ENCODE measurements at places on chromosomes 16 and 17.

DNA sequence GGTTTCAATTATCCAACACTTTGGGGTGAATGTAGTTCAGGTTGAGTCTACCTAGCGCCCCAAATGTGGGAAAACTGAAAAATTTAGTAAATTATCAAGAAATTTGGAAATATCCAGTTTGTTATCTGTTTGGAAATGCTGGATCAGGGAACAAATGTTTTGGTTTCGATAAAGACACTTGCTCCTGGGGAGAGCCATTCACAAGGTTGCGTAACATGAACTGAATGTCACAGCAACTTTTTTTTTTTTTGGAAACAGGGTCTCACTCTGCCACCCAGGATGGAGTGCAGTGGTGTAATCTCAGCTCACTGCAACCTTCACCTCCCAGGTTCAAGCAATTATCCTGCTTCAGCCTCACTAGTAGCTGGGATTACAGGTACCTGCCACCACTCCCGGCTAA lies 286.4 kb downstream of the GRIN2A start:
- DNase-seq = no peak

DNA sequence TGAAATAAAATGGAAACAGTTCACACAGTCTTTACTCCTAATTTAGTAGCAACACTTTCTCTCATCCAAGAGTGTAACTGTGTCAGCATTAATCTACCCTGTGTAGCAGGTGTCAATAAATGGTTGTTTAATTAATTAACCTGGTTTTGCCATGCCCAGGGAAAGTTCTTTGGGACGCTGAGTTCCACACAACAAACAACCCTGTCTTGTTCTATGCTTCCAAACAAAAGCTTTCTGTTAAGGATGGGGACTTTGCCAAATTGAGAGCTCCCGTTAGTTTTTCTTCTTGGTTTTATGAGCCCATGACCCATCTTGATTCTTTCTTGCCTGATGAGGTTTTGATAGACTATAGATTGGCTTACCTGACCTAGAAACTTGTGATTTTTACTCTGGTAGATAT lies 530.1 kb downstream of the KCNJ2 start:
- no peak for DNase-seq

- DNase-seq = no peak
These were observed 4.5 kb downstream of the CRYBA1 start for GRCh38 chr17:29251184-29251583.

DNA sequence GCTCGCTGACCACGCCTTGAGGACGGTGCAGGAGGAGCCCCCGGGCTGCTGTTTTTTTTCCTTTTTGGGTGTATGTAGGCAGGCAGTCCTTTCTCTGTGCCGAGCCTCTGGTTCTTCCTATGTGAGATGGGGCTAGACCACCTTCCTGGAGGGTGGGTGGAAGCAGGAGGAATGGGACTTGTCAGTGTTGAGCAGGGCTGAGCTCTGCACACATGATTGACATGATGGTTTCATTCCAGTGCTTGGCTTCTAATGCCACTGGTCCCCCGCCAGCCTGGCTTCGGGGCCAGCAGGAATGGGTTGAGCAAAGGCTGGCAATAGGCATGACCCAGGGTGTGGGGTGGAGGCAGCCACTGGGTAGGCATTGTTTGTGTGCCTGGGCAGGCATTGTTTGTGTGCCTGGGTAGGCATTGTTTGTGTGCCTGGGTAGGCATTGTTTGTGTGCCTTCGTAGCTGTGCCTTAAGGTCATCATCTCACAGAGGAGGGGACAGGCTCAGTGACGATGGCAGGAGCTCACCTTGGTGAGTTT lies 14.2 kb upstream of the ADCY7 start:
- no peak for DNase-seq

DNA sequence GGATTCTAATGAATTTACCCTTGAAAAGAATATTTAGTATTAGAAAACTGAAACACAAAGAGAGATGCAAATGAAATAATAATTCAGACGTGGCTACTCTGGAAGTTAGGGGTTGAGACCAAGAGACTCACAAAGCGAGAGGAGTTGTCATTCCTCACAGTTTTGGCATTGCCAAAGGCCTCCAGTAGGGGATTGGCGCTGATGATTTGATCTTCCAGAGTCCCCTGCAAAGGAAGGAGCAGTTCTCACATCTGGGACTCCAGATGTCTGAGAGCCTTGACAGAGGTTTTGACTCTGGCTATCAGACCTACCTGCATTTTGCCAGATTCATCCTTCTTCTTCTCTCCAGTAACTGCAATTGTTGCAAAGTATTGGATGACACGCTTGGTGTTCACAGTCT lies 6.6 kb downstream of the MYH8 start:
- DNase-seq = no peak

GRCh38 chr17:30958187-30958586 lies 12.7 kb upstream of the RNF135 start:
- DNase-seq = no peak

GRCh38 chr16:87458424-87458915 lies 34.4 kb downstream of the ZCCHC14 start:
- no peak for DNase-seq

DNA sequence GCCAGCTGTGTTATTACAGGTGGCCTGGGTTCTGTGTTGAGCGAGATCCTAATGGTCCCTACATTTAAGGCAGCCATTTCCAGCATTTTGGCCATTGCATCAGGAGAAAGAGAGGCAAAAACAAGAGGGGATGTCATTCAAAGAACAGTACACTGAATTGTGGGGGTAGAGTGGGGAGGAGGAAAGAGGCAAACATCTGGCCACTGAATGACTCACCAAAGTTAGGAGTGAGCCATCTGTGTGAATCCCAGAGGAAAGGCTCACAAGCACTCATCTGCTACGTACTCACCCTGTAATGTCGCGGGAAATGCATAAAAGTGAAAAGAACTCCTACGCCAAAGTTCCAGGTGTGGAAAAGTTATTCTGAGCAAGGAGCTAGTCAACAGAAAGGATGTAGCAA lies 16.7 kb downstream of the KRABD2 start:
- peak; percentile 39 for DNase-seq

GRCh38 chr17:38717139-38717745 lies 12.2 kb downstream of the MLLT6 start:
- DNase-seq = no peak

GRCh38 chr16:87658564-87659225 lies 56.4 kb downstream of the JPH3 start:
- DNase-seq = peak; percentile 64

GRCh38 chr17:7014995-7015958 lies 2.9 kb downstream of the RNASEK start:
- DNase-seq = no peak

DNA sequence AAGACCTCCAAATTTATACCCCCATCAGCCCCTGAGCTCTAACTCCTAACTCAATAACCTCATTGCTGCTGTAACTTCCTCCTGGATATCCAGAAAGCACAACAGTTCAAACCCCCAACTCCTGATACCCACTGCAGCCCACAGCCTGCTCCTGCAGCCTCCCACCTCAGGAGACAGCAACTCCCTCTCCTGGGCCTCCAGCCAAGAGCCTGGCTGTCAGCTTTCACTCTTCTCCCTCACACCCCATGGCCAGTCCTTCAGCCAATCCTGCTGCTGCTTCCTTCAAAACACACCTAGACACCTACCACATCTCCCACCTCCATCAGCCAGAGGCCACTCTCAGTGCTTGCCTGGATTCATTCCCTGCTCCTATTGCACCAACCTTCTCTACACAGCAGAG lies 5.4 kb downstream of the GINS2 start:
- no peak for DNase-seq

DNA sequence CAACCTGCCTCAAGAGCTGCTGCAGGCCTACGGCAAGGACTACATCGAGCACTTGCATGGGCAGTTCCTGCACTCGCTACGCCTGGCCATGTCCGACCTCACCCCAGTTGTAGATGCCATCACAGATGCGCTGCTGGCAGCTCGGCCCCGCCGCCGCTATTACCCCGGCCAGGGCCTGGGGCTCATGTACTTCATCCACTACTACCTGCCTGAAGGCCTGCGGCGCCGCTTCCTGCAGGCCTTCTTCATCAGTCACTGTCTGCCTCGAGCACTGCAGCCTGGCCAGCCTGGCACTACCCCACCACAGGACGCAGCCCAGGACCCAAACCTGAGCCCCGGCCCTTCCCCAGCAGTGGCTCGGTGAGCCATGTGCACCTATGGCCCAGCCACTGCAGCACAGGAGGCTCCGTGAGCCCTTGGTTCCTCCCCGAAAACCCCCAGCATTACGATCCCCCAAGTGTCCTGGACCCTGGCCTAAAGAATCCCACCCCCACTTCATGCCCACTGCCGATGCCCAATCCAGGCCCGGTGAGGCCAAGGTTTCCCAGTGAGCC lies 5.8 kb downstream of the HSD11B2 start:
- DNase-seq = no peak

DNA sequence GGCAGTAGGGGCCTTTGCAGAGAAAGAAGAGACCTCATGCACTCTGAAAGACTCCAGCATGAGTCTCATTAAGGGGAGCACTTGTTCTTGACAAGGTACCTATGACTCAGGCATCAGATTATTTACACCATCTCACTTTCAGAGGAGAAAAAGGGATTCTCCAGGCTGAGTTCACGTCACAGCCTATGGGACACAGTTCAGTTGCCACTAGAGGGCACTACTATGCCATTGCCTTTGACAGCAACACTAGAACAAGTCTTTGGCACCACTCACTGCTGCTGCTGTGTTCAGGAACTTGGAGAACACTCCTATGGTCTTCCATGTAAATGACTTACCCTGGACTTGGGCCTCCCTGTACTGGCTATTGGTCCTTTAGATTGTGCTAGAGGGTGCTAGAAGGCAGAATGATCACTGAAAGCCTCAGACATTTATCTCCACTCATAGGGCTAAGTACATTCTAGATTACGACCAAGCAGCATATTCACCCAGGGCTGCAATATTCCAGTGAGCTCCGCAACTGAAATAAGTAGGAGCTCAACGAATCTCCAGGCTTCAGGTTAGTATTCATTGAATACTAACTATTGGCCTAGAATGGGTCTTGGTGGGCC lies 225.1 kb upstream of the CA10 start:
- DNase-seq = peak; percentile 32

DNA sequence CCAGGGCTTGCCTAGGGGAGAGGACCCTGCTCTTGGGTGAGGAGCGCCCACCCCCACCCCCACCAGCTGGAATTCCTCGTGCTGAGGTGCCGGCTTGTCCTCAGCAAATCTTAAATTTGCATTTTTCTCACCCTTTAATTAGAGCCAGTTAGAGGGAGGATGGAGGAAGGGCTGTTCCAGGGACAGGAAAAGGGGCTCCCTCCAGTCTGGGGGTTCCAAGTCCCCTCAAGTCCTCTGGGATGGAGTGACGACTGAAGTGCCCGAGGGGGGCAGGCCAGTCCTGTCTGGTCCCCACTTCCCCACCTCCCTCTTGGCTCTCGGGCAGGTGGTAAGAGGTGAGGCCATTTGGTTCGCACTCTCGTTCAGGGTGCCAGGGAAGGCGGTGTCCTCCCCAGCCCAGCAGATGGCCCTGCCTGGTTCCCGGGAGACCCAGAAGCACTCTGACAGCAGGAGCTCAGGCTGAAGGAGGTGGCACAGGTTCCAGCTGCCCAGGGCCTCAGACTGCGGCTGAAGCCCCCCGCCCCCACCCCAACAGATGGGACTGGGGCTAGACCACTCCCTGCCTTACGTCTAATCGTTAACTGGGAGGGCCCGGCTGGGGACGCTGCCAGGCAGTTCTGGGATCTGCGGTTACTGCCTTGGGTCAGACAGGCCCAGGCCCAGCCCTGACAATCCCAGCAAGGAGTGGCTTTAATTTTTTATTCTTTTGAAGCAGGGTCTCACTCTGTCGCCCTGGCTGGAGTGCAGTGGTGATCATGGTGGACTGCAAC lies 2.2 kb downstream of the RAB26 start:
- DNase-seq = peak; percentile 95

DNA sequence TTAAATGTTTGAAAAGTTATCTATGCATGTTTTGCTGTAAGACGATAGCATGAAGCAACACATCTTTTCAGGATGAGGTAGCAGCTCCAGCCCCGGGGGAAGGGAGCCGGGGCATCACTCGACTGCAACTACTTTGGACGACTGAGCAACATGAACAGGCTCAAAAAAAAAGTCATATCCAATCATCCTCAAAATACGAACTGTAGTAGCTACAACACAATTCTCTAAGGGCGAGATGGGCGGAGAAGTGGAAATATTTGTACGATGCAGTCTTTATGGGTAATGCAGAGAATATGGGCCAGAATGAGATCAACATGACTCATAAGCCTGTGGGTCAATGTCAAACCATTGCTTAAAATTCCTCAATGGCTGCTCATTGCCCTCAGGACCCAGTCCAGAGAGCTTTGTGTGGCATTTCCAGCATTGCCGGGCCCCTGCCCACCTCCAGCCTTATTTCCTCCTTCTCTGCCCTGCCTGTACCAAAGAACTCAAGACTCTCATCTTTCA lies 17.7 kb upstream of the SMURF2 start:
- no peak for DNase-seq

DNA sequence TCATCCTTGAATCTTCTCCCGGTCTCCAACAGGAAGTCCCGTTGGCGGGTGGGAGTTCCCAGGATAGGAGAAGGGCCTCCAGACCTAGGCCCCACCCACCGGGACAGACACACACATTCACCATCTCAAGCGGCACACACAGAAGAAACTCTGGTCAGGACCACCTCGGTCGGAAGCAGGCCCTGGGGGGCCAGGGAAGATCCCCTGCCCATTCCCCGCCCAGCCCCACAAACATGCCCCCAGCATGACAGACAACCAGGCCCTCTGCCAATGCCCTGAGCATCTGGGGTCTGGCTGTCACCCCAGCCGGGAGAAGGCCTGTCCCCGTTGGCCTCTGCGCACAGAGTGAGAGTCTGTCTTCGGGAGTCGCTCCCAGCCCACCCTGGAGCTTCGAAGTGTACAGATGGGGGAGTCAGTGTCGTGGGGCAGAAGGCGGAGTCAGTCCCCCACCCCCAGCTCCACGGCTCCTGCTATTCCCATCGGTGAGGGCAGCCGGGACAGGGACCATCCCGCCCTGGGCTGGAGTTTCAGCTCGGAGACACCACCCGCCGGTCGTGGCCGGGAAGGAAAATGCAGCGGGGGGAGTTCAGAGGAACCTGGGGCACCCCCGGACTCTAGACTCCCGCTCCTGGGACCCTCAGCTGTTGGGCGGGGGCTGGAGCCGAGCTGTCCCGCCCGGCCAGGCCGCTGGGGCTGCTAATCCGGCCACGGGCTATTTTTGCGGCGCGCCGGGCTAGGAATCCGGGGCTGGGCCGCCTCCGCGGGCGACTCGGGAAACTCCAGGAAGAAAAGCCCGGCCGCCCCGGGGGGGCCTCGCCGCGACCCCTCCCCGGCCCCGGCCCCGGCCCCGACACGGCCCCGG lies 660 bp downstream of the RHBDF1 start:
- no peak for DNase-seq

GRCh38 chr17:74125156-74125555 lies 78.3 kb upstream of the RPL38 start:
- no peak for DNase-seq

- no peak for DNase-seq
These were observed 5.8 kb downstream of the TXNDC11 start for GRCh38 chr16:11736903-11737302.

- DNase-seq = no peak
These were observed 43.4 kb downstream of the MYOCD start for GRCh38 chr17:12709063-12709462.

- DNase-seq = no peak
These were observed 181.1 kb downstream of the SNX29 start for GRCh38 chr16:12157517-12158093.

GRCh38 chr17:13642188-13642587 lies 40.5 kb upstream of the HS3ST3A1 start:
- DNase-seq = no peak

GRCh38 chr17:10192972-10193371 lies 5.4 kb downstream of the GAS7 start:
- DNase-seq = no peak
